Stimulated activated CD4-positive, alpha-beta T cell treated with anti-CD3 and anti-CD28 coated beads, Interleukin-4, amount 100 ng/mL, for 4 hours (primary cell): ENCODE measurements at places on chromosomes 6 and 20.
A peak's percentile ranks its signal among the peaks of the same experiment; 100 is the strongest.

DNA sequence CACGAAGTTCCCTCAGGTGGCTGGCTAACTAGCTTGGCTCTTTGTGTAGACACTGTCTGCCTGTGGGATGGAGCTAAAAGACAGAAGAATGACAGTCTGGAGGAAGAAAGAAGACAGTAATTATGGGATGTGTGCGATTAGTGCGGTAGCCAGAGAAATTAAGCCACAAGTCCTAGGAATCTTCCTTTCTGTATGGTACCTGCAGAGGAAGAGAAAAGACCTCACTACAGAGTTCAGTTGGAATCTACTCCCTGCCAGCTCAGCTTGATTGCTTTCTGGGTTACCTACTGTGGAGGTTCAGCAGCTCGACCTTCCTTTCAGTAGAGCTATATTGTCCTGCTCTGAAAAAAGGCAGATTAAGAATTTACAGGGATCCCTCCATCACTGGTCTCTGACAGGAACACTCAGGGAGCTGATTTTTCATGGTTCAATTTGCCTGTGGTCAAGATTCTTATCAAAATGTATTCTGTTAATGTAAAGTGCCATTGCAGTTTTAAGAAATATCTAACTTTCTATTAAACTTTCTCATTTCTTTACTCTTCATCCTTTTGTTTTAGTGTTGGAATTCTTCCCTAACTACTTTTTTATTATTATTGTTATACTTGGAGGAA, 187.2 kb downstream of the CENPW start:
- DNase-seq = no peak

DNA sequence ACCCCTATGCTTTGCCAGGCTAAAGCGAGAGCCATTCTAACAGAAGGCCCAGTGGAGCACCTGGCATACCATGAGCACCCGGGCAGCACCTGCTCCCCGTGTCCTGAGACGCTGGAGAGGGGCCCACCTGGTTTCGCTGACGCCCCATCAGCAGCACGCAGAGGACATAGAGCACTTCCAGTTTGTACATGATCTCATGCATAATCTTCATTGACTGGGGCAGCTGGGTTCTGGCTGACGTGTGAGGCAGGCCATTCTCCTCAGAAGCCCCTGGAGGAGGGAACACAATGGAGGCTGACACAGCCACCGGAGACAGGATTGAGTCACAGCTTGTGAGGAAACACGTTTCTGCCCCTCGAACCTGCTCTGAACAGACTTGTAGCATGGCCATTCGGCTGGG, 65.4 kb downstream of the MYH7B start:
- no peak for DNase-seq

GRCh38 chr6:26312501-26313397, 52.2 kb upstream of the BTN3A2 start:
- DNase-seq = peak; percentile 79

GRCh38 chr6:130900913-130901312, 73.7 kb downstream of the SMLR1 start:
- no peak for DNase-seq

- peak; percentile 6 for DNase-seq
These were observed 18.0 kb upstream of the DEFB129 start for GRCh38 chr20:208942-209566.

DNA sequence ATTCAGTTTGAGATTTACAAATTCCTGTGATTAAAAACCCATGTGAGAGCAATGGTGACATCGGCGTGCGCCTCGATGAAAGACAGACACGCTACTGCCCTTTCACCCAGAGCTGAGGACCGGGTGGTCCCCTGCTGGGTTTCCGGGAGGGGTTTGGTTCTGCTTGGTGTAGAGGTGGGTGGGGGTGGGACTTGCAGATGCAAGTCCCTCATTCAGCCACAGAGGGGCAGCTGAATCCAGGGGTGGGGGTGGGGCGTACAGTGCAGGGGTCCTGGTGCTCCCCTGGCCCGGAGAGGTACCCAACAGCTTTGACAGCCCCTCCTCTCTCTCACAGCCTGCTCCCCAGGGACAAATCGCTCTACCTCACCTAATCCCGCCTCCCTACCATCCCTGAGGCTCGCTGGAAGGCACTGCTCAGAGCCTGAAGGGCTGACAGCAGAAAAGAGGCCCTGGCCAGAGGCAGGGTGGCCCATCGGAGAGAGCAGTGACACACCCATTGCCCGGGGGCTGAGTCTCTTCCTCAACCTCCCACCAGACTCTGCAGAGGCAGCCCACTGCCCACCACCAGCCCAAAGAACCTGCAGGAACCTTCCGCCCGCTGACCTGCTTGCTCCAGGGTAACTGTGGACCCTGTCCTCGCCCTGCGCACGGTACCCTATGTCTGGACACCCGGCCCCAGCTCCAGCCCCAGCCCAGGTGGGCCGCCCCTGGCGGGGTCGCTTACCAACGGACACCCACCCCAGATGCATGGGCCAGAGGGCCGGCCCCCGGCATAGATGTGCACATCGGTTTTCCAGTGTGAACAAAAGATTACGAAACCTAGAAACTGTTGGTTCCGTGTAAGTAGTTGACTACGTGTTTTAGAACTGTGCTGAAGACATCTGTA, 118.4 kb downstream of the JPH2 start:
- DNase-seq = no peak

- DNase-seq = peak; percentile 45
These were observed at the start of gene NOL4L for GRCh38 chr20:32585011-32585585. NOL4L (minus strand) TSS chr20:32585333; CDS start chr20:32584890, 443 bp downstream.

DNA sequence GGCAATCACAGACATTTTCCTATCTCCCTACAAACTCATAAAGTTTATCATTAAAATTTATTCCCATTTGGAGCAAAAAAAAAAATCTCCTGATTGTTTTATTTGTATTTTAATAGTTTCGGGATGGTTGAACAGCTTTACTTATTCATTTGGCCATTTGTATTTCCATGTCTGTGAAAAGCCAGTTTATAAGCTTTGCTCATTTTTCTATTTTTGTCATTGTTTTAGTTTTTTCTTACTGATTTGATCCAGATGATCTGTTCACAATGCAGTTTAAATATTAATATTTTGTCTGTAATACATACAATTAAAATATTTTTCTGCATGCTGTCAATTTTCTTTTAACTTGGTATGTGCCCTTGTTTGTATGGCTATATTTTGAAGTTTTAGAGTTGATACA, 65.2 kb upstream of the CCN2 start:
- DNase-seq = no peak

DNA sequence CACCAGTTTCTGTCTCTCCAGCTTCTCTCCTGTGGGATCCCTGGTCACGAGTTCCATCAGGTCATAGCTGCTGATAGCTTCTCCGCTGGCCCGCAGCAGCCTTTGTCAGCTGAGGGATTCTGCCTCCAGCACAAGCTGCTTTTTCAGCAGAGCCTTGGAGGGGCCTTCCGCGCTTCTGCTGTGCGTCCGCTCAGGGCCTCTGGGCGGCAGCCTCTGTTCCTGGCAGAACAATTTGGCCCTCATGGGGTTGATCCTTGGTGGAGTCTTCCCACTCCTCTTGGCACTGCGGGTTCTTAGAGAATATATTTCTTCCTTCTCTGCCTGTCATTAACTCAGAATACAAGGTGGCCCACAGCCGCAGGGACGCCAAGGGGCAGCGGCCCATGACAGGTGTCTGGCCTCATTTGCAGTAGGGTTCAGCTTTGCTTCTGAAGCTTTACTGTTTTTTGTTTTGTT, 158.8 kb downstream of the DTNBP1 start:
- no peak for DNase-seq

DNA sequence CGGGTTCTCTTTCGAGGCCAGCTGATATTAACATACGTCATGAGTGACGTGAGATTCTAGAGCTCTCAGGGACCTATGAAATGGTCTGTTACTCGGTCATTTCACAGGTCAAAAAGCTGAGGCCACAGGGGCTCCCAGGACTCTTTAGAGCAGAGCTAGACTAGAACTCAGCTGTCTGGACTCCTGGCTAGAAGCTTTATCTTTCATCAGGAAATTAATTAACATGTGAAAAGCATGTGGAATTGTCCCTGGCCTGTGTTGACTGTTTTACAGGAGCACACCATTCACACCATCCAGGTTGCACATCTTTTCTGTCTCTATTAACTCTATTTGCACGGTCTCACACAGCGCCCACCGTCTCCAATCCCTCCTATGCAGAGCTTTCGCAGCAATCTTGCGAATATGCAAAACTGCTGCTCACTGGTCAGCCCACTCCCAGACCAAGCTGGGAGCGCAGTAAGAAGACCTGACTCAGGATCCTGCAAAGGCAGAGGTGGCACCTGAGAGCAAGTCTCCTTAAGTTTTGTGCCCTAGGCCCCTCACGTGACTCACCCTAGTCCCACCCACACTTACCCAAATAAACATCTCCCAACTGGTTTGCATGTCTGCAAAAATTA, 522.5 kb downstream of the CD83 start:
- no peak for DNase-seq

GRCh38 chr6:16320533-16321340, 82.3 kb downstream of the GMPR start:
- DNase-seq = no peak

- peak; percentile 35 for DNase-seq
These were observed 29.1 kb downstream of the HECA start for GRCh38 chr6:139164001-139164400.

GRCh38 chr20:53023732-53024520, 51.8 kb downstream of the TSHZ2 start:
- no peak for DNase-seq

GRCh38 chr20:52539891-52540290, 348.3 kb upstream of the ZFP64 start:
- no peak for DNase-seq

GRCh38 chr20:2468581-2469407, 1.8 kb downstream of the SNRPB start:
- no peak for DNase-seq

- no peak for DNase-seq
These were observed 617.0 kb upstream of the ARID1B start for GRCh38 chr6:156160007-156160794.
